ENCODE measurements at places on chromosomes 7 and 10.

DNA sequence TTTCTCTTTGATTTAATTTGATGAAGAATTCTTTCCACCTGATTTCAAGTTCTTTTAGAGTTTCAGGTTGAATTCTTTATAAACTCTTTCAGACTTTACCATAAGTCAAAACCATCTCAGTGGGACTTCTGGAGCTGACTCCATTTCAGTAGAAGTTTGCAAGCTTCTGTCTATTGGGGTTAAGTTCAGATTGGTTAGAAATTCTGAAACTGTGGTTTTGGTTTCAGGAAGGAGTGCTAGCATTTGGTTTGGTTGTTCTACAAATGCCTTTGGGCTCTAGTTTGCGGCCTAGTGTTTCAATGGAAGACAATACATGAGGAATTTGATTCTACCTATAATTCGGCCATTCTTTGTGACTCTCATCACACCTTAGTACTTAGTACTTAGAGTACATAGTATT, 176.8 kb upstream of the RHOBTB1 start:
- DNase-seq, result no peak

- no peak for DNase-seq
Observed at GRCh38 chr7:124764847-124765400, 668 bp downstream of the GPR37 start.

DNA sequence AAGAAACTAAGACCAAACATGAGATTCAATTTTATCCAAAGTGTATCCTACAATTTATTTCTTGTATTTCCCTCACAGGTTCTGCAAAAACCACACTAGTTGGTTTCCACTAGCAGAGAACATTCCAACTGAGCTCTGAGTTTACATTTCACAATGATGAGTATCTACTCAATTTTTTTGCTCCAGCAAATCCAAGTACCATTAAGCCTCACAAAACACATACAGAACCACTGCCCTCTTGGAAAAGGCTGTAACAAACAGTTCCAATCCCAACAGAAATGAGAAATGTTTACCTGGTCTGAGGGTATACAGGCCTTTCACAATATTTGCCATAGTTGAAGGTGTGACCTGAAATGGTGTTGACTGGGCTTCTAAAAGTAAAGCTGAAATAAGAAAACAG, 59.9 kb downstream of the CACUL1 start:
- no peak for DNase-seq

- no peak for DNase-seq
Observed at GRCh38 chr7:96016735-96017134, 244.4 kb downstream of the DYNC1I1 start.
